Ovary (tissue), 10 donors: ENCODE measurements at places on chromosomes 13 and 19. TPM values are rescaled to one million over a fixed set of nuclear protein-coding genes. Genes with fewer than 3 reads are reported as not detected.

The B3GNT3 gene
- total RNA-seq: 0.72 TPM

The ZNF556 gene
- total RNA-seq: 4.8 TPM

The PINLYP gene
- 18.2 TPM for total RNA-seq

The ZNF30 gene
- 2.6 TPM for total RNA-seq

The CERS1 gene
- 0.36 TPM for total RNA-seq

DNA sequence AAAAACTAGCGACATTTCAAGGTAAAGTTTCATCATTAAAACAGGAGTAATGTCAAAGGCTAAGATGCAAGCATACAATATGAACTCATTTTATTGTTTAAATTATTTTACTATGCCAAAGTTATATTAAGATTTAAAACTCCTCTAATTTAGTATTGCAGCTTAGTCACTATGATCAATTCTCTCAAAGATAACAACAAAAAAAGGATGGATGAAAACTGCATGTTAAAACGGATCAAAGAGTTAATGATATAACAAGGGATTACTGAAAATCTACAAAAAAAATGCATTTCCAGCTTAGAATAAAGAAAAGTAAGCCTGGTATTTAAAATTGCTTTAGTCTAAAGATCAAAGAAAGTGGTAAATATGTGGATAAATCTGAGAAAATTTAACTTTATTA lies 587.8 kb upstream of the PCDH20 start:
- H3K27ac ChIP-seq: no peak overlapping the region
- no peak for DNase-seq
- no peaks in the 10 kb centered on the region for H3K4me1 ChIP-seq
- no peaks in the 10 kb centered on the region for H3K36me3 ChIP-seq

The KRTDAP gene
- 0.74 TPM for total RNA-seq

DNA sequence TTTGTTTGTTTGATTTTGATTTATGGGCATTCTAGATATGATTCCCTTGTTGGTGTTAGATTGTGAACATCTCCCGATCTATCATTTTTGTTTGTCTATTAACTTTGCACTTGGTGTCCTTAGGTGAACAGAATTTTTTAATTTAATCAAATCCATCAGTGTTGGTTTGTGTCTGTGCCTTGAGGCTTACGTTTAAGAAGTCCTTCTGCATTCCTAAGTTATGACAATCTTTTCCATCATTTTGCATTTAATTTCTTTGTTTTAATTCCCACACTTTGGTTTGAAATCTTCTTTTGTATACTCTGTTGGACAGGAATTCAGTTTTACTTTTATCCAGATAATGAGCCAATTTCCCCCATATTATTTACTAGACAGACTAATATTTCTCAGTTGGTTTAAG lies 421.7 kb downstream of the HS6ST3 start:
- H3K36me3 ChIP-seq: no peaks in the 10 kb centered on the region
- H3K4me1 ChIP-seq: no peaks in the 10 kb centered on the region
- H3K27ac ChIP-seq: no peak overlapping the region
- H3K4me3 ChIP-seq: no peak overlapping the region

- H3K27ac ChIP-seq: no peak overlapping the region
- no peaks in the 10 kb centered on the region for H3K4me1 ChIP-seq
- no peaks in the 10 kb centered on the region for H3K27me3 ChIP-seq
- H3K36me3 ChIP-seq: no peaks in the 10 kb centered on the region
- no peak overlapping the region for H3K4me3 ChIP-seq
- DNase-seq: no peak
Observed at GRCh38 chr19:30564551-30565011, 192.4 kb downstream of the ZNF536 start.

The PRR20D gene
- total RNA-seq: not detected

The CHST8 gene
- 0.48 TPM for total RNA-seq

DNA sequence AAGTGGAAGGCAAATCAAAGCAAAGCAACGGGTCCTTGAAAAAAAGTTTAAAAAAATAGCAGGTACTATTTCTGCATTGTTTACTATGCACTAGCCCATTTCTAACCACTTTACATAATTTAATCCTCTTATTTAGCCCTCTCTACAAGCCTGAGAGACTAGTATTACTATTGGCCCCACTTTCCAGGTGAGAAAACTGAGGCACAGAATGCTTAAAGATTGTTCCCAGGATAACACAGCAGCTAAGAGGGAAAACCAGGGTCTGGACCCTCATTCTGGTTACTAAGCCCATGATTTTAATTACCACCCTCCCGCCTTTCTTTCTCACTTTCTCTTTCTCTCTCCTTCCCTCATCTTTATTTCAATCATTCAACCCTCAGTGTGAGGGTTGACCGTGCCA lies 5.7 kb downstream of the ZSWIM9 start:
- H3K27me3 ChIP-seq: no peaks in the 10 kb centered on the region
- H3K4me3 ChIP-seq: no peak overlapping the region
- no peak overlapping the region for H3K27ac ChIP-seq
- H3K4me1 ChIP-seq: no peaks in the 10 kb centered on the region

DNA sequence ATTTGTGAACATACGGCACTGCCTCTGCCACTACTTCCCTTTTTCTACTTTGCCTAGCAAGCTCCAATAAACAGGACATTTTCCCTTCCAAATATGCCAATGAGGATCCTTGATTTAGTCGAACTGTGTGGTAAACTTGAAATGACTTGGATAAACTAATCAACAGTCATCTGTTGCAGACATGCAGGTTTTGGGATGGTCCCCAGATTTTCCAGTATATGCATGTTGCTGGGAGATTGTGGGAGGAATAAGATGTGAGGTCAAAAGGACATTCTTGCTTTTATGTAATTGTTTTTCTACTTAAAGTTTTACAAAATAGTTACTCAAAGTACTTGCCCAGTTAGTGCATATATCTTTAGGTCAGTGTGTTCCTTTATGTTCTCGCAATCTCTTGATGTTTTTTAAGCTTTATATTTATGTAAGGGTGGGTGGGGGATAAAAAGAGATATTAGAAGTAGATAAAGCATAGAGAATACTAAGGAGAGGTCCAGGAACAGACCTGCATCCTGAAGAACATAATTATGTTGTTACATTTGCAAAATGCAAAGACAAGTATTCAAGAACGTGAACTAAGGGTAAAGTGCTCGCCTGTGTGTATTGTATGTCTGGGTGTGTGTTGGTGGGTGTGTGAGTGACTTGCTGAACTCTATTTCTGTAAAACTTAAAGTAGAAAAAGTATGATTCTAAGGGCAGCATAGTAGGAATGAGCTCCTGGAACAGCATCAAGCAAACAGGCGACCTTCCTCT lies 88.4 kb upstream of the OXGR1 start:
- H3K4me1 ChIP-seq: no peaks in the 10 kb centered on the region
- no peak for DNase-seq
- H3K27ac ChIP-seq: no peak overlapping the region
- H3K36me3 ChIP-seq: no peaks in the 10 kb centered on the region

DNA sequence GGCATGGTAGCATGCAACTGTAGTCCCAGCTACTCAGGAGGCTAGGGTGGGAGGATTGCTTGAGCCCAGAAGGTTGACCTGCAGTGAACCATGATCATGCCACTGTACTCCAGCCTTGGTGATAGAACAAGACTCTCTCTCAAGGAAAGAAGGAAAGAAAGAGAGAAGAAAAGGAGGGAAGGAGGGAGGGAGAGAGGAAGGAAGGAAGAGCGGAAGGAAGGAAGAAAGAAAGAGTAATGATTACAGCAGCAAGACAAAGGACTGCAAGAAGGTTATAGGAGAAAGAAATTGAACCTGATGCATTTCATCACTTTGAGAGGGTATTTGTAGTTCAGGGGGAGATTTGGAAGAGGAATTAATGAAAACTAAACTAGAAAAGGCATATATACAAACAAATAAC lies 155.7 kb downstream of the LACC1 start:
- H3K36me3 ChIP-seq: no peaks in the 10 kb centered on the region
- DNase-seq: no peak
- H3K27ac ChIP-seq: no peak overlapping the region
- H3K27me3 ChIP-seq: no peaks in the 10 kb centered on the region
- H3K4me3 ChIP-seq: no peak overlapping the region

GRCh38 chr19:29596885-29597525 lies 9.1 kb upstream of the POP4 start:
- no peaks in the 10 kb centered on the region for H3K4me1 ChIP-seq
- no peaks in the 10 kb centered on the region for H3K36me3 ChIP-seq
- no peaks in the 10 kb centered on the region for H3K27me3 ChIP-seq
- no peak overlapping the region for H3K27ac ChIP-seq

The IGFL2 gene
- not detected for total RNA-seq

The NEK5 gene
- total RNA-seq: 0.18 TPM

The C19orf73 gene
- not detected for total RNA-seq

The C2CD4C gene
- not detected for total RNA-seq

The LYL1 gene
- total RNA-seq: 2.9 TPM

The SLITRK6 gene
- total RNA-seq: not detected

GRCh38 chr19:31350033-31350692 lies 927 bp upstream of the TSHZ3 start:
- DNase-seq: peak; percentile 71
- no peaks in the 10 kb centered on the region for H3K36me3 ChIP-seq
- H3K27me3 ChIP-seq: no peaks in the 10 kb centered on the region
- H3K4me3 ChIP-seq: peak overlapping the region; percentile 61
- H3K4me1 ChIP-seq: peaks cover 12% of the 10 kb centered on the region

The FFAR1 gene
- 0.52 TPM for total RNA-seq

The FUT3 gene
- total RNA-seq: 0.12 TPM

DNA sequence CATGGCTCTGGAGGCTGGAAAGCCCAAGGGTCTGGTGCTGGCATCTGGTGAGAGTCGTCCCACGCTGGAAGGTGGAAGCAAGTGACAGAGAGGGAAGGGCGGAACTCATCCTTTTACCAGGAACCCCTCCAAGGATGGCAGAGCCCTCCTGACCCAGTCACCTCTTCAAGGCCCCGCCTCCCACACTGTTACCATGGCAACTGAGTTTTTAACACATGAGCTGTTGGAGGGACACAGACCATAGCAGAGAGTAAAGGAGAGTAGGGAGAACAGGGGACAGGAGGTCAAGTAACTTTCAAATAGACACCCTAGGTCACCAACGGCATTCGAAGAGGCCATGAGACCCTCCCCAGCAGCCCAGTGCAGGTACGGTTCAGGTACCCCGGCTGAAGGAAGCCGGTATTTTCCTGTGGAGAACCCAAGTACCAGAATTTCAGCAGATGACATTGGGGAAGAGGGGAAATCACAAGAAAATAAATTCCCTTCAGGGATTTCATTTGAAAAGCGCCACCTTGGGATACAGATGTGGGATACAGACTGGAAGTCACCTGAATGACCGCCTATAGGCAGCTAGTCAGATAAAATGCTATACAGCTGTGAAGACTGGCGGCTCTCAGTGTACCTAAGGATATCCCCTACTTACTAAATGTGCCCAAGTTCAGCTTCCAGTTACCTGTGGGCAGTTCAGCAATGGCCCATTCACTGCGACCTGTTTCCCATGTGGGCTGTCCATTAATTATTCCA lies 8.0 kb downstream of the IL17D start:
- no peaks in the 10 kb centered on the region for H3K36me3 ChIP-seq
- H3K4me1 ChIP-seq: peaks cover 11% of the 10 kb centered on the region
- H3K27ac ChIP-seq: no peak overlapping the region
- no peak for DNase-seq

- no peak overlapping the region for H3K27ac ChIP-seq
- no peaks in the 10 kb centered on the region for H3K4me1 ChIP-seq
- no peaks in the 10 kb centered on the region for H3K27me3 ChIP-seq
- H3K36me3 ChIP-seq: no peaks in the 10 kb centered on the region
Observed at GRCh38 chr19:33464010-33464732, 57.4 kb downstream of the PEPD start.

The FXYD3 gene
- 6.6 TPM for total RNA-seq

The ADGRE1 gene
- 0.79 TPM for total RNA-seq

GRCh38 chr13:97224544-97225300 lies 2.6 kb downstream of the MBNL2 start:
- peak overlapping the region; percentile 60 for H3K4me3 ChIP-seq
- peak; percentile 65 for DNase-seq
- H3K36me3 ChIP-seq: no peaks in the 10 kb centered on the region
- H3K27ac ChIP-seq: peak overlapping the region; percentile 86

The KLF1 gene
- total RNA-seq: 0.13 TPM

GRCh38 chr13:33583398-33583797 lies 234.6 kb upstream of the RFC3 start:
- H3K4me1 ChIP-seq: no peaks in the 10 kb centered on the region
- no peak overlapping the region for H3K27ac ChIP-seq
- no peaks in the 10 kb centered on the region for H3K27me3 ChIP-seq
- DNase-seq: no peak
- H3K4me3 ChIP-seq: no peak overlapping the region

The POU2F2 gene
- total RNA-seq: not detected

DNA sequence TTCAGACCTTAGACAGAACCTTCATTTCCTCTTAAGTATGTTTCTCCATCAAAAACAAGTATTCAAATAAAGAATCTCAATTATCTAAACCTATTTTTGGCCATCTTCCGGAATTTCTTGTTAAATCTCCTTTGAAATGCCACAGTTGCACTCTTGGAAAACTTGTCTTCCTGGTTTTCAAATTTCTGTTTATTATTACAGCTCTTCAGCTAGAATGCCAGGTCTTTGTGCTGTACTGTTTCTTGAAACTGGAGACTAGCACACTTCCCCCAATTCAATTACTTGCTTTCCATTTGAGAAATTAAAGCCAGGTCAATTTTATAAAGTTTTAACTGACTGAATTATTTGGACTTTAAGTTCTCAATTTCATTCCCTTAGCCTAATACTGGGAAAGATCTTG lies 10.2 kb downstream of the KCNRG start:
- no peaks in the 10 kb centered on the region for H3K36me3 ChIP-seq
- H3K4me1 ChIP-seq: no peaks in the 10 kb centered on the region
- no peak overlapping the region for H3K27ac ChIP-seq
- no peaks in the 10 kb centered on the region for H3K27me3 ChIP-seq

DNA sequence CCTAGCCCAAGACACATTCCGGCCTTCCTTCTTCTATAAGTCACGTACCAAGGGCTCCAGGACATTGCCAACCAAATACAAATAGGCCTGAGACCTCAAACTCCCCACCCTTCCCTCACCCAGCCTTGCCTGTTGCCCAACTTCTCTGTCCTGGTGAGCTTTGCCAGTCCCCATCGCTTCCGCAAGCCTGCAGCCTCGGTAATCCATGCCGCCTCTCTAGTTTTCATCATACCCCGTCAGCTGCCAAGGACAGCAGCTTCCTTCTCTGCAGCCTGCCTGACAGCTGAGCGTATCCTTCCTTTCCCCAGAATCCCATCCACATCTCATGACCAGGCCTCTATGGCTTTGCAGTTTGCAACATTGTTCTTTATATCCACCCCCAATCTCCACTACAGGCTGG lies 36.6 kb upstream of the POMP start:
- H3K4me3 ChIP-seq: no peak overlapping the region
- DNase-seq: no peak
- H3K27ac ChIP-seq: no peak overlapping the region
- H3K27me3 ChIP-seq: no peaks in the 10 kb centered on the region

GRCh38 chr13:91359111-91359510 lies 11.6 kb downstream of the MIR17HG start:
- H3K4me1 ChIP-seq: no peaks in the 10 kb centered on the region
- H3K27me3 ChIP-seq: no peaks in the 10 kb centered on the region
- H3K4me3 ChIP-seq: no peak overlapping the region
- DNase-seq: no peak
